NCI-H2171 treated with DMSO at 0.1 percent for 48 hours (cell line): ENCODE measurements at places on chromosomes 6 and 20.

GRCh38 chr20:17431621-17432364 lies 99.4 kb downstream of the BFSP1 start:
- peak; percentile 55 for DNase-seq

DNA sequence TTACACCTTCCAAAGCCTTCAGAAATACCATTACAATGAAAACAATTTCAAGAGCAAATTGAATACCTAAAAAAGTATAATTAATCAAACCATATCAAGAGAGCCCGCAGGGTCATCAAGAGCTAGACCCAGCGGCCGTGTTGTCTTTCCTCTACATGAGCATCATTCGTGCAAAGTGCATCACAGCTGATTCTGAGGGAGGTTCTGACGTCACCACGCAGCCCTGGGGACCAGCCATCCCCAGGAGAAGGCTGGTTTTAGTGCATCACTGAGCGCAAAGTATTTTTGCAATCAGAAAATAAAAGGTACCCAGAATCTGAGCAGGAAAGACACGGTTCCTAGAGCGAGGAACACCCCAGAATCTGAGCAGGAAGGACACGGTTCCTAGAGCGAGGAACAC lies 371.4 kb downstream of the CDH4 start:
- no peak for DNase-seq

- peak; percentile 7 for DNase-seq
These were observed 26.1 kb downstream of the FARS2 start for GRCh38 chr6:5287205-5287965.

DNA sequence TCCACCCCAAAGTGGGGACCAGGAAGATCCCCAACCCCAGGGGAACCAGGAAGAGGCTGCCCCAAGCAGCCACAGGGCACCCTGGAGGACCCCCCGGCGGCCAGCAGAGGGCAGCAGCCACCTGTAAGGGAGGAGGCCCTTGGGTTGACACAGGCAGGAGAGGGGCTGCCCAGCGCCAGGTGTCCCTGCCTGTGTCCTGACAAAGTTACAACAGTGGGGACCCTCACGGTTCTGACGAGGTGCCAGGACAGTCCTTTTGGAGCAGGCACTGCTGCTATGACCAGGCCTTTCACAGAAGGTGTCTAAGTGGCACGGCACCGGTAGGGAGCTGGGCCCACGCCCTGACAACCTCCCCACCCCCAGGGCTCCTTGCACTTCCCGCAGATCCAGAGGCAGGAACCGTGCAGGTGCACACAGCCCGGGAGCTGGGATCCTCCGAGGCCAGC lies 176.7 kb downstream of the BMP7 start:
- peak; percentile 11 for DNase-seq

- DNase-seq = no peak
These were observed 171.2 kb upstream of the SULF2 start for GRCh38 chr20:47956268-47956995.
